ENCODE measurements at places on chromosomes 7 and 10.

GRCh38 chr10:110216942-110217661 is 9.7 kb downstream of the MXI1 start:
- DNase-seq = no peak

DNA sequence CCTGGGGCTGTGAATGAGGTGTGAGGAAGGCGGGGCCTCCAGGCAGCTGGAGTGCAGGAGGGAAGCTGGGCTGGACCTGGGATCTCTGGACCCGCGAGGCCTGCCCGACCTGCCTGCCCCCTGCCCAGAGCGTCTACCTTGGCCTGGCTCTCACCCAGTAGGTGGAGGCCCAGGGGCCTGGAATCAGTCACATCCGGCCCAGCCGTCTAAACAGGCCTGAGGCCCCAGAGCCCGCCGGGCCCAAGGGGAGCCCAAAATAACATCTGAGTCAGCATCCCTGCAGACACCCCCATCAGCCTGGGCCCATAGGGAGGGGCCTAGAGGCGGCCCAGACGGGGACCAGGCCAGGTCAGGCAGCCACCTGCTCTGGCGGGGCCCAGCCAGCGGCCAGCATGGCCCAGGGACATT is 15.1 kb upstream of the ELN start:
- DNase-seq = no peak

GRCh38 chr7:102064361-102065025 is 222.2 kb upstream of the SH2B2 start:
- peak; percentile 5 for DNase-seq

DNA sequence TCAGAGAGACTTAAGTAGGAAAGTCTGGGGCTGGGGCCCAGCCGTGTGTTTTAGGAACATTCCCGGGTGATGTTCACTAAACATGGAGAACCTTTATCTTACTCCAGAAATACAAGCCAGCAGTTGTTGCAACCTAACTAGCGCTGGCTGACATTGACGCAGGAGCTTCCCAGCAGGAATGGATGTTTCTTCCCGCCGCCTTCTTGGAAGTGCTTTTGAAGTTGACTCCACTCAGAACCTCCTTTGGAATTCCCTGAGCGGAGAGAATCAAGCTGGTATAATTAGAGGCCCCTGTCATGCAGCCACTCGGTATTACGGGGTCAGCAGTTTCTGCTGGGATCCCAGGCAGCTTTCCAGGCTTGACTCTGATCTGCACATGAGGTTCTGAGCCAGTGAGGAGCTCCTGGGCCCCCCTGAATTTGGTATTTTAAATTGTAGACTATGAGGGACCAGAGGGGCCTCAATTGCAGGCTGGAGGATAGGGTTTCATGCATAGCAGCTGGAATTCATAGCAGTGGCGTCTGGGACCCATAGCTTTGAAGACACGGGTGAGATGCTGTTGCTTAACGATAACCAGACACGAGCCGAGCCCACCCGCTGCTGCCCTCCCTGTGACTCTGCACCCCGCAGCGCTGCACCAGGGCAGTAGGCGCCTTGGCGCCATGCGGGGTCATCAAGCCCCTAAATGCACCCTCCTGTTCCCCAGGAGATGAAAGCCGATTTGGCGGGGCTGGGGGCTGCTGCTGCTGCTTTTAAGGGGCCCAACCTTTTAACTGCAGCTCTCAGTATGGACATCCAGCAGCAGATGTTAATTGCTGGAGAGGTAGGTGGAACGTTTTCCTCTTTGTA is 61.8 kb downstream of the EEPD1 start:
- DNase-seq = no peak

DNA sequence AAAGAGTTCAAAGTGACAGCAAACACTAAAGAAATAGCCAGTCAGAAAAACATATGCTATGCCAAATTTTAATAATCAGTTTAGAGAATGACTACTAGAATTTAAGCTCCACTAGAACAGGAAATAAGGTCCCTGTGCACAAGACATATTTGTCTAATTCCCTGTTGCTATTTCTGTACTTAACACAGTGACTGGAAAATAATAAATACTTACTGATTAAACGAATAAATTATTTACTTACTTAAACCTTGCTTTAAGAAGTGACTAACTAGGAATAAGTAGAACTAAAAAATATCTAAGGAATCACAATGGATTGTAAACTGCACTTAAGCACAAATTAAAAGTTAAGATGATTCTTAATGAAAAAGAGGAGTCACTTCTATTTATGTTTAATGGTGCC is 22.3 kb downstream of the NPS start:
- no peak for DNase-seq

GRCh38 chr10:49175587-49176309 is 12.4 kb downstream of the TMEM273 start:
- DNase-seq = no peak

DNA sequence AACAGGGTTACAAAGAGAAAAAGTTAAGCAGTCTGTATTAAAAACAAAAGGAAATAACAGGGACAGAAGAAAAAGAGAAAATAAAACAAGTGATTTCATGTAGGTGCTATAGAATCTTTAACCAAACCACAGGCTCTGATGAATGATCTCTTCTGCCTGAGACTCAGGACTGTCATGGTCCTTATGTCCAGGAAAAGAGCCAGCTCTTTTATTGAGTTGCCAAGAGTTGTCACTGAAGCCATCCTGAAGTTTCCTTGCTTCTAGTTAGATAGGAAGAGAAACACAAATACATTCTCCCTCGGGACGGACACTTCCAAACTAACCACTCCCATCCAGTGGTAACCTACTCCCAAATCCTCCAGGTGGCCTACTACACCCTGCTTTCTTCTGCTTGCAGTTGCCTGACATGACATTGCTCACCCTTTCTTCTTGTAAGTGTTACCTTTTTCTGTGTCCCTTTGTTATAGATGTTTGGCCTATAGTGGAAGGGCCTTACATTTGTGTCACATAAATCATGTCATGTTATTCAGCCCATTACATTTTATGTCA is 346.7 kb downstream of the NRG3 start:
- DNase-seq = no peak

- DNase-seq = no peak
Measured at GRCh38 chr10:117546581-117547015, 4.1 kb downstream of the EMX2 start.

DNA sequence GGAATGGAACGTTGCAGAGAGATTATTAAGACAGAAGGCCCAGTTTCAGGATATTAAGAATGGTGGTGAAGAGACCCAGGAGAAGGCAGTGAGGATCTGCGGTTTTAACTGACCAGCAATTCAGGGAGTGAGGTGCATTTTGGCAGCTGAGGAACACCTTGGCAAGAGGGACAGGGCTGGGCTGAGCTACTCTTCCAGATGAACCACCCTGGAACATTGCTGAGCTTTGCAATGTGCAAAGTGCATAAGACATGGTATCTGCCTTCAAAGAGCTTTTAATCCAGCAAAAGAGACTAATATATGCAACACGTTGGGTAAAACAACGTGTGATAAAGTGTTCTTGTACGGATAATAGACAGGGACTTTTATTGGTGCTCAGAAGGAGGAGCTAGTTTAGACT is 181.0 kb upstream of the AGK start:
- no peak for DNase-seq

DNA sequence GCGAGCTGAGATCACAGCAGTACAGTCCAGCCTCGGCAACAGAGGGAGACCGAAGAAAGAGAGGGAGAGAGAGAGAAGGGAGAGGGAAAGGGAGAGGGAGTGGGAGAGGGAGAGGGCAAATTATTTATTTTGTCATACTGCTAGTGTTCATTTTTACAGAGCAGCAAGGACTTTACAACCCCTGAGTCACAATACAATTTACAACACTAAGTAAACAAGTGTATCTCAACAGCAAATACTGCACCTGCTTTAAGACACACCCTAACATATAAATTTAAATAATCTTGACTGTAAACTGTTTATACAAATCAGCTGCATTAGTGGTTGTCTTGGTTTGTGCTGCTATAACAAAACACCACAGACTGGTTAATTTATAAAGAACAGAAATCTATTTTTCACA is 27.2 kb downstream of the HTR5A start:
- no peak for DNase-seq

DNA sequence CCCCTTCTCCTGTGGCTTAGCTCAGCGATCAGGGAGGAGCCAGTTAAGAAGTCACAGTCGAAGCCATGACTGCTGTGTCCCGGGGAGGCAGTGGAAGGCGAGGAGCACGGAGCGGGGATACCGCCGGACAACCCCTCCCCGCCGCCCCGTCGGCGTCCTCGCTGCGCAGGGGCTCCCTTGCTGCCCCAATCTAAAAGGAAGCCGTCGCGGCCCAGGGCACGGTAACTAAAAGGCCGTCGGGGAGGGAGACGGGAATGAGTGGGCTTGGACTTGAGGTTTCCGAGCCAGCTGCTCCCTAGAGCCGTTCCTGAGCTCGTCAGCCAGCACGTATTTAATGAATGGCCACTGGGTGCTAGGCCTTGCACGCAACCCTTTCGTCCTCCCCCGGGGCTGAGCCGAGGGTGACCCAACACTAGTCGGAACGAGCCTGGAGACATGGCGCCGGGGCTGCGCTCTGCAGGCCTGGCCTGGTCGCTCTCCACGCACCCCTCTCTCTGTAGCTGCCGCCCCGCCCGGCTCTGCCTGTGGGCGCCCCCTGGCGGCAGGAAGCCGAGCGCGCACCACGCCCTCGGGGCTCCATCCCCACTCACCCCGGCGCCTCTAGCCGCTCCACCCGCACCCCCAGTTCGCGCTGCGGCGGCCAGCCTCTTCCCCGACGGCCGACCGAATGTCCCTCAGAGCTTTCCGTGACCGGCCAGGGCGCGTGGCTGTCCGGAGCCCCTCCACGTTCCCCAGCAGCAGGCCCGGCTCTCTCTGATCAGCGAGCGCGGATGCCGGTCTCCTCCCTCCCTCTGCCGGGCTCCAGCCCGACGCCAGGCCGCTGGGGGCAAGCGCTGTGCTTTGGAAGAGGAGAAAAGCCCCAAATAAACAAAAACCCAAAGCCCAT is 29.3 kb upstream of the KCNK18 start:
- peak; percentile 51 for DNase-seq

DNA sequence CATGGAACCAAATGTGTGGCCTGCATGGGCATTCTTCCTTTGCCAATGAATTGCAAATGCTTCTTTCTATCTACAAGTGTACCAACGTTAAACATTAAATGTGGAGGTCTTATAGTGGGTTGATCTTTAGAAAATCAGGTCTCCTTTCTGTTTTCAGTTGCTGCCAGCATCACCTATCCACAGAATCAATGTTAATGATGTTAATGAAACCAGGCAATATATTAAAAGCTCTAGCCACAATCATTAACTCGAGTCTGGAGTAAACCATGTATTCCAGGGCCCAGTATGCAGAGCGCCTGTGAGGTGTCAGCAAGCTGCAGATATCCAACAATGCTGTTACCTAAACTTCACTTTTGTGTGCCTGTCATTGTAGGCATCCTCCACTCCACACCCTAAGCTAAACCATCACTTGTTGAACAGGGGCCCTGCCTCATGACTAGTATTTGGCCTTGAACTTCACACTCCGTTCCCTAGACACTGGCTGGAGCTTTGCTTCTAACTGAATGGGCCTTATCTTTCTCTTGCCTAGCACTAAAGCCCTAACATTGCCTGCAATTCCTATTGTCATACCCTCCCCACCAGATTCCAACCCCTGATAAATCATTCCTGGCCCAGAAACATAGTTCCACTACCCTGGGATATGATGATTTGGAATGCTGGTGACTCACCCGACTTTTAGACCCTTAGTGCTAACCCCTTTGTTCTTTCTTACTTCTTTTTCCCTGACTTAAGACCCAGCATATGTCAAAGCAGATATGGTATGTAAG is 24.3 kb upstream of the ITGB8 start:
- DNase-seq = no peak

- DNase-seq = no peak
Measured at GRCh38 chr10:97300980-97301379, 8.5 kb upstream of the ARHGAP19 start.

GRCh38 chr7:113519472-113519871 is 399.3 kb downstream of the PPP1R3A start:
- no peak for DNase-seq

- DNase-seq = peak; percentile 52
Measured at GRCh38 chr10:78685466-78686103, 383.2 kb upstream of the ZMIZ1 start.

- no peak for DNase-seq
Measured at GRCh38 chr7:87344446-87344845, 1.0 kb upstream of the CROT start.

DNA sequence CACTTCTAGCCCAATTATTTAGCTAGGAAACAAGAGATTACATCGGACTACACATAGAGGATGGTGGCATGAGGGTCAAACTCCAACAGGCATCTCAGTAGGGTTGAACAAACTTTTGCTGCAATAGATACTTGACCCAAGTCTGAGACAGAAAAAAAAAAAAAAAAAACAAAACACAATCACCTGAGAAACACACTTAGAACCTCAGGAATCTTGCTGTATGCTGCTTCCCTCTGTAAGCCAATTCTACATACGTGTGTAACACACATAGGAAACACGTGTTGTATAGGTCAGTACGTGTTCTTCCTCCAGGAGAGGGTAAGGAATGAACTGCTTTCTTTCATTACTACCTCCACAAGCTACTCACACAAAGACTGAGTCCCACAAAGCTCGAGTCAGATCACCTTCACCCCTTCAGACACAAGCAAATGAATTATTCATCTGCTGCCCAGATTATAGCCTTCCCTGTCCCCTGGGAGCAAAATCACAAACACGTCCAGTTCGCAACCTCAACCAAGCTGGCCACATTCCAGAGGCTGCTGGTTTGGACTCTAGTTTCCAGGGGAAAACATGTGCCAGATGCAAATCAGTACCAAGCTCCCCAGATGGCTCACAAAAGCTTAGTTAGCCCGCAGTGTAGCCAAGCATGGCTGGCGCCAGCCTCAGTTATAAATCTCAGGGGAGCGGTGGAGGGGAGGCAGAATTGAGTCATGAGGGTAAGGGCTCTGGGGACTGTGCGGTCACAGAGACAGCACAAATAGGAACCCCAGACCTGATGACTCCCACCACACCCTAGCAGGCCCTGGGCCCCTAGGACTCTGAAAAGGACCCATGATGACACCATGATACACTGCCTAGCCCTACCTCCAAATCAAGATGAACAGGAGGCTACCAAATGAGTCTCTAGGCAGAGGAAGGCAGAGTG is 15.1 kb downstream of the PSAP start:
- peak; percentile 90 for DNase-seq

GRCh38 chr10:22719406-22720042 is 5.1 kb upstream of the PIP4K2A start:
- no peak for DNase-seq

- DNase-seq = peak; percentile 19
Measured at GRCh38 chr7:10767771-10768170, 205.9 kb upstream of the PHF14 start.

DNA sequence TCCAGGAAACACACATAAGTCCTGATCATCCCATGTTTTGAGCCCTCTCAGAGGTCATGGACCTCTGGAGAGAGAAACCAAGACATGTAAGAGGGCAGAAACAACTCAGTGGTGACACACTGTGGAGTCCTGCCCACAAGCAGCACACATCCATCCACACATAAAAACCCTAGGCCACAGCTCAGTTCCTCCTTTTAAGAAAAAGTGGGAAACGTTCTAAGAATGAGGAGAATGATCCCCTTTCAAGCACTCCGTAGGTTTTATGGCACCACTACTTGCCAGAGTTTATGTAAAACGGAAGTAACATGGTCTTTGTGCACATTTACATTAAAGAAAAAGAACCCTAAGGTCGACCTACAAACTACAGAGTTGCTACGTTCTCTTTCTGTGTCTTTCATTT is 19.9 kb downstream of the ATAD1 start:
- no peak for DNase-seq

GRCh38 chr7:133061357-133061756 is 20.5 kb downstream of the CHCHD3 start:
- DNase-seq = no peak
